ENCODE measurements at places on chromosomes 4 and X.

DNA sequence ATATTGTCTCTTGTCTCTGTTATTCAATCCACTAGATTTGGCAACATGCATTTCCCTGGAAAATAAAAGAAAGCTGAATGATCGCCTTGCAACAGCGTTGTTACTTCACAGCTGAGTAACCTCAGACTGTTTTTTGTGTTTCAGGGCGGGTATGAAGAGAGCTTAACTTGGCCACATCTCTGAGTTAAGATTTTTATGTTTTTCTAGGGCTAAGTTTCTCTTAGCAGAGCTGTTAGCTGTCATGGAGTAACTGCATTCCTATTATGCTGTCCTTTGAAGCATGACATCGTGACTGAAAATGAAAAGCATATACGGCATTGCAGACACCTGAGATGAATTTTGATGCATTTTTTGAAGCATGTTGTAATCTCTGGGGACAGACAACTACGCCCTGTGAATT is 1798.9 kb downstream of the PCDH7 start:
- no peak overlapping the region for H3K4me3 ChIP-seq
- no peaks in the 10 kb centered on the region for H3K4me1 ChIP-seq
- no peak for DNase-seq
- H3K36me3 ChIP-seq: no peaks in the 10 kb centered on the region

DNA sequence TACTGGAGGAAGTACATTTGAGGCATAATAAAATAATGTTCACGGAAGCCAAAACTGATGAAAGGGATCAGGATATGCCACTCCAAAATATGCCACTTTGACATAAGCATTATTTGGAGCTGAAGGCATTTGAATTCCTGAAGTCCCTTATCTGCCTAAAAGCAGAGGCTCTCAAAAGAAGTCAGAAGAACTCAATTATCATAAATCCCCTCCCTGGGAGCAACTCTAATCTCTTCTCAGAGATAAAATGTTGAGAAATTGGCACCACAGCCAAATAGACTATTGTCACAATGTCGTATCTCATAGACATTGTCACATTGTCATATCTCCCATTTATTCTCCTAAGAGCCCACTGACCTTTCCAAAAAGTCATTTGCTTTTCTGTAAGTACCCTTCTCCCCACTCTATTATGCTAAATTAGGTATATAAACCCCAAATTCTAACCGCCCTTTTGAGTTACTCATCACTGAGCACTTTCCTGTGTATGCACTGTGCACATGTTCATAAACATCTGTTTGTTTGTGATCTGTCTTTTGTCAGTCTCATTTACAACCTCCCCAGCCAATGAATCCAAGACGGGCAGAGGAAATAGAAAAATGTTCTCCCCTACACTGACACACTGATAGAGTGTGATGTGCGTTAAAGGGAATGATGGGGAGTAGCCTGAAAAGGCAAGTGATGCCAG is 78.5 kb upstream of the NAF1 start:
- peaks cover 11% of the 10 kb centered on the region for H3K27me3 ChIP-seq
- no peaks in the 10 kb centered on the region for H3K4me1 ChIP-seq
- H3K27ac ChIP-seq: no peak overlapping the region
- H3K4me3 ChIP-seq: no peak overlapping the region

DNA sequence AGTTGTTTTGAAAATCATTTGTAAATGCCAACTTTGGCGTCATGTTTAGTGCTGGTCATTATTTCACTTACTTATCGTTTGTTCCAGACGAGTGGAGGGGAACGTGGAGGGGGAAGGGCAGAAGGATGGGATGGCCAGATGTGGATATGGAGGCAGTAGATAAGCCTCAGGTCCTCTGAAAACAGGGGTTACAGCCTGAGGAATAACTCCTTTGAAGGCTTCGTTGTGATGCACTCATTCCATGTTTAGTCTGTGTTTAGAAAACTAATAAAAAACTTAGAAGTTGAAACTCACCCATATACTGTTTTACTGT is 1.1 kb downstream of the MOB1B start:
- H3K4me1 ChIP-seq: peaks cover 20% of the 10 kb centered on the region
- peak overlapping the region; percentile 92 for H3K27ac ChIP-seq
- DNase-seq: no peak
- peaks cover 10% of the 10 kb centered on the region for H3K36me3 ChIP-seq
- no peaks in the 10 kb centered on the region for H3K27me3 ChIP-seq

- no peak for DNase-seq
- H3K4me1 ChIP-seq: no peaks in the 10 kb centered on the region
- no peak overlapping the region for H3K27ac ChIP-seq
Measured at GRCh38 chrX:15864023-15864422, 9.4 kb upstream of the AP1S2 start.

DNA sequence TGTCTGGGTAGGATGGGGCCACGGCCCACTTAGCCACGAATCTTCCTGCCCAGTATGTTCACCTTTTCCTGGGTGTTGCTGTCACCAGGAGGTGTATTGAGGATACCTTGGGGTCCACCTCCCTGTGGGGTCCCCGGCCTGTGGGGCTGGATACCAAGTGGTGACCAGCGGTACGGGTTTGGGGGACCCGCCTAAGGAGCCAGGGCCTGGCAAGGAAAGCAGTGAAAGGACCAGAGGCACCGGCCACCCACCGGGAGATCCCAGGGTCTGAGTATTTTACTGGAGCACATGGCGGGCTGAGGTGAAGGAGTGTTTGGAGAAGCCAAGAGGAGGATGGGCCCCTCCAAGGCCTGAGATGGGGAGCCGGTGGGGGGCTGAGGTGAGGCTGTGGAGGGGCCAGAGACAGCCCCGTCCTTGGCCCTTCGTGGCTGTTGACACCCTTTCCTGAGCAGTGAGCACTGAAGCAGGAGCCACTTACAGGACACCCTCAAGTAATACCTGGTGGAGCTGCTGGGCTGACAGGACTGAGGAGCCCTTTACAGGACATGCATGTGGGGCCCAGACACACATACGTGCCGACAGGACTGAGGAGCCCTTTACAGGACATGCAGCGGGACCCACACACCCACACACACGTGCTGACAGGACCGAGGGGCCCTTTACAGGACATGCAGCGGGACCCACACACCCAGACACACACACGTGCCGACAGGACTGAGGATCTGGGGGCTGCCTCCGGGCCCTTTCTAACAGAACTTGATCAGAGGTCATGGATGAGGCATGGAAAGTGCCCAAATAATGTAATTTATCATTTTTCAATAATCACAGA is 38.4 kb downstream of the TMEM271 start:
- no peak for DNase-seq
- peaks cover 35% of the 10 kb centered on the region for H3K36me3 ChIP-seq
- no peaks in the 10 kb centered on the region for H3K27me3 ChIP-seq

DNA sequence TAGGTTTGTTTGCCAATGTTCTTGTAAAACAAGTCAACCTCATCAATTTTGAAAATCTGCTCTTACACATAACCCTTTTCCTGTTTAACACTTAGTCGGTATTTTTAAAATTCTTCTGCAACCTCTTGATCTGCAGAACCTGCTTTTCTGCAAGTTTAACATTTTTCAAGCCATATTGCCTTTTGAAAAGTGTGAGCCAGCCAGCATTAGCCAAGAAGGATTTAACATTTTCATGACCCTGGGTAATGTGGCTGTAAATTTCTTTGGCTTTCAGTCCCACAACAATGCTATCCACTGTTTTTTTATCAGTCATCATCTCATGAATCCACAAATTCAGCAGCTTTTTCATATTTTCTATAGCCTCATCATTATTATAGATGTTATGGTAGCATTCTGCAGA is 956.5 kb downstream of the FAT4 start:
- H3K4me3 ChIP-seq: no peak overlapping the region
- no peak for DNase-seq
- no peaks in the 10 kb centered on the region for H3K36me3 ChIP-seq
- H3K4me1 ChIP-seq: no peaks in the 10 kb centered on the region
- H3K27me3 ChIP-seq: no peaks in the 10 kb centered on the region

GRCh38 chr4:167614866-167615265 is 380.6 kb upstream of the SPOCK3 start:
- H3K27me3 ChIP-seq: no peaks in the 10 kb centered on the region
- no peak overlapping the region for H3K27ac ChIP-seq
- no peaks in the 10 kb centered on the region for H3K4me1 ChIP-seq
- DNase-seq: no peak
- H3K4me3 ChIP-seq: no peak overlapping the region

DNA sequence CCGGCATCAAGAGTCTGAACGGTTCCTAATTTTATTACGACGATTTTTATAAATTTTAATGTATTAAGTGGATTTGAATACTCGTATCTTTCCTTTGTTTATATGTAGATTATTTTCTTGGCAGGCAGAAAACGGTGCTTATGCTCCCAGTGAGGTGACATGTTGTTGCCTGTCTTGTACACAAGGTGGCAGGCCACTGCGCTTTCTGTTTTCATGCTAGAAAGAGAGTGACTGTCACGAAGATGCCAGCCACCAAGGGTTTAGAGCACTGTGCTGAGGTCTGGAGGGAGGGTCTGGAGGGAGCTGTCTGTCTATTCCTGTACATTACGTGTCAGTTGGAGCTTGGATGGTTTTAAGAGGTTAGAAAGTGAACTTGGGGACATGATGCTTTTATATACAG is 87.7 kb downstream of the SHROOM2 start:
- peaks cover 7% of the 10 kb centered on the region for H3K4me1 ChIP-seq
- H3K36me3 ChIP-seq: no peaks in the 10 kb centered on the region
- H3K27me3 ChIP-seq: peaks cover 4% of the 10 kb centered on the region
- H3K27ac ChIP-seq: no peak overlapping the region

DNA sequence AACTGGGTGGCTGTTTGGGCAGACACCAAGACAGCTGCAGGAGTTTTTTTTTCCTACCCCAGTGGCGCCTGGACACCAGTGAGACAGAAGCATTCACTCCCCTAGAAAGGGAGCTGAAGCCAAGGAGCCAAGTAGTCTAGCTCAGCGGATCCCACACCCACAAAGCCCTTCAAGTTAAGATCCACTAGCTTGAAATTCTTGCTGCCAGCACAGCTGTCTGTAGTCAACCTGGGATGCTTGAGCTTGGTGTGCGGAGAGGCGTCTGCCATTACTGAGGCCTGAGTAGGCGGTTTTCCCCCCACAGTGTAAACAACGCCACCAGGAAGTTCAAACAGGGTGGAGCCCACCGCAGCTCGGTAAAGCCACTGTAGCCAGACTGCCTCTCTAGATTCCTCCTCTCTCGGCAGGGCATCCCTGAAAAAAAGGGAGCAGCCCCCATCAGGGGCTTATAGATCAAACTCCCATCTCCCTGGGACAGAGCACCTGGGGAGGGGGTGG is 171.4 kb downstream of the ARHGEF9 start:
- no peaks in the 10 kb centered on the region for H3K27me3 ChIP-seq
- DNase-seq: no peak
- H3K4me1 ChIP-seq: no peaks in the 10 kb centered on the region

- peaks cover 6% of the 10 kb centered on the region for H3K36me3 ChIP-seq
- H3K4me3 ChIP-seq: no peak overlapping the region
- H3K27me3 ChIP-seq: no peaks in the 10 kb centered on the region
- peaks cover 2% of the 10 kb centered on the region for H3K4me1 ChIP-seq
- peak; percentile 0 for DNase-seq
Measured at GRCh38 chrX:526295-527224, 104.0 kb upstream of the SHOX start.

- no peak overlapping the region for H3K4me3 ChIP-seq
- H3K27me3 ChIP-seq: no peaks in the 10 kb centered on the region
- peaks cover 5% of the 10 kb centered on the region for H3K4me1 ChIP-seq
Measured at GRCh38 chrX:150616863-150617198, 48.4 kb downstream of the MTM1 start.

DNA sequence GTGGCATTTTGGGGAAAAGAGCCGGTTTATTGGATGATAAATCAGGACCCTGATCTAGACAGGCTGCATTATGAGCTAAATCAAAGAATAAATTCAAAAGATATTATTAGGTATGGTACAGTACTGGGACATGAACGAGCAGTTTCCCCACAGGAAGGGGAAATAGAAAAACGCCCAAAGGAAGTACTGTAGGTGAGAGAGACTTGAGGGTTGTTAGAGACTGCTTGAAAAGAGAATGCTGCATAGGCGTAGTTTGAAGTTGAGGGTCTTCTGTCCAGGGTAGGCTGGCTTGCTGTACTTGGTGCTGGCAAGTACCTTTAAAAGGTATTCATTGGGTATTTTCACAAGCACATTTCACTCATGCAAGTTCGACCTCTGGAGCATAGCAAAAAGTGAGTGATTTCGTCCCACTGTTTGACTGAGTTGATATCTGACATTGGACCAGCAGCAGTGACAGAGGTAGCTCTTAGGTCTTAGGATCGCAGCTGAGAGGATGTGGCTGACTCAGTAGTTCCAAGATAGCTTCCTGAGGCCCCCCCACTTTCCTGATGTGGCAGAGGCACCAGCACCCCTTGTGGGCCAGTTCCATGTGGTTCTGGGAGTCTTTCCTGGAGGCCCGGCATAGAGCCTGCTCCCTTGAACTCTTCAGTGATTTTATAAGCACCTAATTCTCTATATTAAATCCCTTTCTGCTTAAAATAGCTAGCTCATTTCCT is 64.3 kb downstream of the TMEM131L start:
- peak overlapping the region; percentile 93 for H3K27ac ChIP-seq
- H3K27me3 ChIP-seq: no peaks in the 10 kb centered on the region
- H3K36me3 ChIP-seq: peaks cover 14% of the 10 kb centered on the region
- DNase-seq: no peak
- H3K4me3 ChIP-seq: peak overlapping the region; percentile 81

GRCh38 chrX:154396973-154397887 is 947 bp upstream of the RPL10 start:
- H3K4me1 ChIP-seq: peaks cover 30% of the 10 kb centered on the region
- H3K36me3 ChIP-seq: peaks cover 13% of the 10 kb centered on the region
- peak overlapping the region; percentile 95 for H3K4me3 ChIP-seq
- H3K27me3 ChIP-seq: no peaks in the 10 kb centered on the region
- H3K27ac ChIP-seq: peak overlapping the region; percentile 99

GRCh38 chr4:14165222-14165920 is 537.8 kb upstream of the BOD1L1 start:
- H3K4me3 ChIP-seq: no peak overlapping the region
- no peaks in the 10 kb centered on the region for H3K27me3 ChIP-seq
- H3K4me1 ChIP-seq: no peaks in the 10 kb centered on the region
- DNase-seq: no peak
- H3K27ac ChIP-seq: no peak overlapping the region
- no peaks in the 10 kb centered on the region for H3K36me3 ChIP-seq
